ENCODE measurements at places on chromosomes 3 and 15.
A peak's percentile ranks its signal among the peaks of the same experiment; 100 is the strongest.

- DNase-seq: no peak
These were observed 161.5 kb downstream of the ARRDC4 start for GRCh38 chr15:98121957-98122356.

- DNase-seq: no peak
These were observed 148.0 kb upstream of the OSTN start for GRCh38 chr3:191051037-191051436.

DNA sequence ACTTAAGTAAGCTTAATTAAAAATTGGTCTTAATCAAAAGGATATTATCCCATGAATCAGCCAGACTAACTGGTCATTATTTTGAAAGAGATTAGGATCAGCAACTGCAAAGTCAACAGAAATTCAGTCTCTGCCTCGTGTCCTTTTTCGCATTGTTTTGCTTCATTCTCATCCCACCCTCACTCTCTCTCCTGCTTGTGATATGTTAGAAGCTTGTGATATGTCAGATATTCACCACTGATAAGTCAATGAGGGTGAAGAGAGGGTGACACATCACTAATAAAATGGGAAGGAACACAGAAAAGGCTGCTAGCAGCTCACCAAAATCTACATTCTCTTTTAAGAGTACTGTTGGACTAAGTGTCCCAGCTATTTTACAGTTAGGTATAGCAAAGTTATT lies 146.1 kb downstream of the SUCNR1 start:
- no peak for DNase-seq

GRCh38 chr15:77181305-77182074 lies 110.6 kb upstream of the TSPAN3 start:
- DNase-seq: no peak

DNA sequence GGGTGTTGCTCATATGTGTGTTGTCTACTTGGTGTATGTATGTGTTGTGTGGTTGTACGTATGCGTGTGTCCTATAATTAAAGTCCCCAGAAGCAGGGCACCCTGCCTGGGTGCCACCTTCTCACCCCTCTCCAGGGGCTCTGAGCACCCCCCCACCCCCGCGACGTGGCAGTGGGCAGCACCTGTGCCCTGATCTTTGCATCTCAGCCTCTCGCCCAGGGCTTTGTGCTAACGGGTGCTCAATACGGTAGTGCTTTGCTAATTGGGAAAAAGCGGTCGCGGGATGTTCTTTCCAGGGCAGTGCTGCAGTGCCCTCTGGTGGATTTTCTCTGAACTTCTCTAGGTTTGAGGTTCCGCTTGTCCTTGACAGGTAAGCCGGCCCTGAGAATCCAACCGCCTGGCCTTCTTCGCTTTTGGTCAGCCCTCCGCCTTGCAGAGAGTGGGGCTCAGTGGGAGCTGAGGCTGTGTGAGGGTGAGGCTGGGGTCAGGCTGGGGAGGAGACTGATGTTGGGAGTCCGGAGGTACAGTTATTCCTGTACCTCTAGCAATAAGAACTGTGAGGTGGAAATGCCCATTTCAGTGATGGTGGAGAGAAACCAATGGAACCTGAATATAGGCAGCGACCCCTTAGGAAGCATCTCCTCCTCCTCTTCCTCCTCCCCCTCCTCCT lies 17.6 kb upstream of the EPHB3 start:
- DNase-seq: peak; percentile 20

DNA sequence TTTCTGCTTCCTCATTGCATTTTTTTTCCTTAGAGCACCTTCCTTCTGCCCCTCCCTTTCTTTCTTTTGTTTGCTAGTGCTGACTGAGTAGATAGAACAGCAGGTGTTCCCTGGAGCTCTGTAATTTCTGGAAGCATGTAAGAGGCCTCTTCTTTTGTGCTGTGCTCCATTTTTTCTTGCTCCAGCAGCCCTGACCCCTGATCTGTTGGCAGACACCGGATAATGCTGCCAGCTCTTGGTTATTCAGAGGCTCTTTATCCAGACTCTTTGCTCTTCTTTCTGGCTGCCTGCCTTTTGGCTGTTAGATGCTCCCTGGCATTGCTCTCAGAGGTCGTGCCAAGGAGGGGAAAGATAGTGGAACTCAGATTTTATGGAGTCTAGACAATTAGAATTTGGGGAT lies 104.4 kb upstream of the RBMS3 start:
- DNase-seq: no peak

DNA sequence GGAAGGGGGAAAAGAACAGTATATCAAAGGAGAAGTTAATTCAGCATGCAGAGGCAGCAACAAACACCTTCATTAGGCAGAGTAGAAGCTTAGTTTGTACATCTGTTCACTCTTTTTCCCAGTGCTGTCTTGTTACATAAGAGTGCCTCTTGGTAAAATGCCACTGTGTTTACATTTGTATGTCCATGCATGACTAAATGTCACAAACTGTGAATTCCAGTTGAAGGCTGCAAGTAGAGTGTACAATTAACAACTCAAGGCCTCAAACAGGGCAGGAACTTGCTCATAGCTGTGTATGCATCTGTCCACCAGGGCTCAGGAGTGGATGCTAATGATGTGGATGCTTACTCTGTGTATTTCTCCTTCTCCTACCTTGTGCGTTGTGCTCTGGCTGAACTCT lies 214.2 kb upstream of the TPM1 start:
- DNase-seq: no peak

- no peak for DNase-seq
These were observed 50.7 kb downstream of the UMPS start for GRCh38 chr3:124780761-124781475.

DNA sequence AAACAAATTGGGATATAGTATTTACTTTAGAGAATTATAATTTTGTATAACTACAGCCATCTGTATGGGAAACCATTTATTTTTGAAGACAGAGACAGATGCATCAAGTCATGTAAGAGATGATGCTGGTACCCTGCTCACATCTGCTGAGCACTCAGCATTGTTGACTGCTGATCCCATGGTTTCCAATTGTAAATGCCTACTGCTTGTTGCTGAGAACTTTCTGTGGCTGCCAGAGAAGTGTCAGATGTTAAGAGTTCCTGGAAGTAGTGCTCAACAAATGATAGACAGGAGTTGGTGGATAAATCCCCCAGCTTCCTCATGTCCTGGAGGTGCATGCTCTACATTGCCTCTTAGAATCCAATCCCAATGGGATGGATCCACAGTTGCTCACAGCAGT lies 167.1 kb downstream of the OXSM start:
- no peak for DNase-seq

GRCh38 chr3:158486200-158486599 lies 84.8 kb upstream of the MLF1 start:
- DNase-seq: no peak

GRCh38 chr3:48629894-48630293 lies 5.4 kb downstream of the SLC26A6 start:
- no peak for DNase-seq

GRCh38 chr3:100516838-100517237 lies 24.4 kb downstream of the TMEM45A start:
- no peak for DNase-seq

GRCh38 chr15:95663156-95664100 lies 667.1 kb upstream of the NR2F2 start:
- no peak for DNase-seq

GRCh38 chr3:113157408-113158030 lies 53.8 kb upstream of the BOC start:
- no peak for DNase-seq

DNA sequence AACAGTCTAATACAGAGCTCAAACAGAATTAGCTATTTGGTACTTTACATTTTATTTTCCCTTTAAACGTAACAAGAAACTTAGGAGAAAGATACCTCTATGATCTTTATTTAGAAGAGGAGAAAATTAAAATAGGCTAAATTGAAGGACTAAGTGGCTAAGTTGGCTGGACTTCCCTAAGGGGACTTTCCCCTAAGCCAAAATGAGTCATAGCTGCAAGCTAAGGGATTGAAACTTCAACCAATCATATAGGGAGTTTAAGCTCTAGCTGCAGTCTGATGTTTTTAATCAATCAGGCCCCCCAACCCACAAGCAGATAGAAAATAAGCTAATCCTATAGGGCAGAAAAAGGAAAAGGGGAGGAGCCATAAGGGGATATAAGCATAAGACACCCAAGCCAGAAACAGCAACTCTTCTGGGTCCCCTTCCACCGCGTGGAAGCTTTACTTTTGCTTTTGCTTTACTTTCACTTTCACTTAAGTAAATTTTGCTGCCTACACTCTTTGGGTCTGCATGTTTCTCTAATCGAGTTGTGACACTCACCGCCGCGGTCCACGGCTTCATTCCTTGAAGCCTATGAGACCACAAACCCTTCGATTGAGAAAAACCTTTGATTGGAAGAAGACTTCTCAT lies 1108.5 kb upstream of the EPHA6 start:
- no peak for DNase-seq

DNA sequence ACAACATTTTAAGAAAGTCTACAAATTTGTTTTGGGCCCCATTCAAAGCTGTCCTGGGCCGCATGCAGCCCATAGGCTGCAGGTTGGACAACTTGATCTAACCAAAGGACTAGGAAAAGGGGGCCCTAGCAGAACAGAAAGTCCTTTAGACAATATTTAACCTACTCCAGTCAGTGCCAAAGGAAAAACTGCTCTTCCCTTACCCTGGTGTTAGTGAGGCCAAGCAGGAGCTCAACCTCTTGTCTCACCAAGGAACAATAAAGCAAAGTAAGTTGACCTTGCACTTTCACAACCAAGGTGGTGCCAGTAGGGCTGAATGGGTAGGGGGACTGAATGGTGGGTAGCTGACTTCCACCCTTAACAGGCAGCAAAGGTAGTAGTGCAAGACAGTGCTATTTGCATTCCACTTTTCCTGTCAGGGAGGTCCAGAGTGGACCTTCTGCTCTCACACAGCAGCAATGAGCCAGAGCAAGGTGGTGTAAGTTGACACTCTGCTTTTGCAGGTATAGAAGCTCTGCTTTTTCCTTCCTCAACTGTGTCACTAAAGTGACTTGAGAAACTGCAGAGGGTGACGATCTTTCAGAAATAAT lies 124.9 kb downstream of the WDR72 start:
- DNase-seq: no peak

GRCh38 chr15:82763361-82764116 lies 42.3 kb downstream of the FSD2 start:
- DNase-seq: no peak

GRCh38 chr15:34783431-34783830 lies 11.9 kb downstream of the ACTC1 start:
- DNase-seq: no peak

DNA sequence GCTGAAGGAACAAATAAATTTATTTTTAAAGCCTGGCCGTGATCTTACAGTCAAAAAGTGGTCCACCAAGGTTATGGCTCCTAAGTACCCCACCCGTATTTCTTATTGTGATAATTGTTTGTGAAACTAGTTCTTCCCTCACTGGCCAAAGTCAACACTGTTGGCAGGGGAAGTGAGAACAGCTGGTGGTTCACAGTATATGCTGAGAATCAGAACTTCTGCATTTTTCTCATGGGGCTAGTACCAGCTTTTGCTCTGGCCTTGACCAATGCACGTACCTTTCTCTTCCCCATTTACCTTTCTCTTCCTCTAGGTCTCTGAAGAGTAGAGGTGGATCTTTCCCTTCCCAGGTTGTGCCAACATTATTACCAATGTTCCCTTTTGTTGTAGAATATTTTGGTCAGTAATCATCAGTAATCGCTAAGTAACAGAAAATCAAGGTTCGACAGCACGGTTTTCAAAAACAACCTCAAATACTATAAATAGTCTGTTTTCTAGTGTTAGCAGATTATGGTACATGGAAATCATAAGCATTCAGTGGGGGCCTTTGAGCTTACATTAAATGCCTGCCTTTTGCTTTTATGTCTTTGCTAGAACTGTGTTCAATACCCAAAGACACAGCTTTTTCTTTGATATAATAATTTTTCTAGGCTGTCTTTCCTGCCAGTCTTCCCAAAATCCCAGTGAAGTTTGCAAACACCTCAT lies 268.0 kb downstream of the LPP start:
- no peak for DNase-seq

DNA sequence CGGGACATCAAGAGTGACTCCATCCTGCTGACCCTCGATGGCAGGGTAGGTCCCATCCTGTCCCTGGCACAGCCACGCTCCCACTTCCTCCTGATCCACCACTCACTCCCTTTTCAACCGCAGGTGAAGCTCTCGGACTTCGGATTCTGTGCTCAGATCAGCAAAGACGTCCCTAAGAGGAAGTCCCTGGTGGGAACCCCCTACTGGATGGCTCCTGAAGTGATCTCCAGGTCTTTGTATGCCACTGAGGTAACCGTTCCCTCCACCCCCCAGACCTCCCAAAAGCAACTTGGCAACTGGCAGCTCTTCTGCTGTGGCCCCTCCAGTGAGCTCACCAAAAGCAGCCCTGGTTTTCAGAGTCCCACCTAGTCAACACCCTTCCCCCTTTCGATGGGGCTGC lies 9.4 kb downstream of the ANKRD63 start:
- no peak for DNase-seq

GRCh38 chr3:135383301-135383700 lies 582.2 kb upstream of the PPP2R3A start:
- no peak for DNase-seq

DNA sequence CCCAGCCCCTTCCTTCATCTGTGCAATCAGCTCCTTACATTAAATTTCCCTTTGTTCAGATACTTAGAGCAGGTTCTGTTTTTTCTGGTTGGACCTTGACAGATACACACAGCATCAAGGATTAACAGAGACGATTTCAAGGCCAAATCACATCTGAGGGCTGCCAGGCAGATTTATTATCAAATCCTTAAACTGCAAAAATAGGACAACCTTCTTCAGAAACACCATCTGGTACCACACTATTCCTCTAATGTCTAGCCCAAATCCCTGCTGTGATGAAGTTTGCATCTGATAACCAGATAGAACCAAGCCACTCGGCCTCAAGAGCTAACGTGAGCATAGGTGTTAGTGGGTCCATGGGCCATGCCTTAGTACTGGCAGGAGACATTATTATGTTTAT lies 250.7 kb upstream of the PROK2 start:
- no peak for DNase-seq
